ENCODE measurements at places on chromosomes 6 and 20. TPM values are rescaled to one million over a fixed set of nuclear protein-coding genes. Genes with fewer than 3 reads are reported as not detected.

SOX4 gene
- 10.4 TPM for total RNA-seq

AIF1 gene
- 47.4 TPM for total RNA-seq

TP53TG5 gene
- 0.15 TPM for total RNA-seq

GPLD1 gene
- total RNA-seq, result 0.42 TPM

GRCh38 chr20:9258901-9259300, 190.0 kb downstream of the PLCB4 start:
- DNase-seq, result no peak

- DNase-seq, result peak; percentile 73
Observed at GRCh38 chr6:135909737-135910387, 58.4 kb downstream of the PDE7B start.

- DNase-seq, result no peak
Observed at GRCh38 chr20:50271176-50271575, 80.5 kb downstream of the CEBPB start.

GRCh38 chr6:80336911-80337310, 230.4 kb downstream of the BCKDHB start:
- no peak for DNase-seq

DNA sequence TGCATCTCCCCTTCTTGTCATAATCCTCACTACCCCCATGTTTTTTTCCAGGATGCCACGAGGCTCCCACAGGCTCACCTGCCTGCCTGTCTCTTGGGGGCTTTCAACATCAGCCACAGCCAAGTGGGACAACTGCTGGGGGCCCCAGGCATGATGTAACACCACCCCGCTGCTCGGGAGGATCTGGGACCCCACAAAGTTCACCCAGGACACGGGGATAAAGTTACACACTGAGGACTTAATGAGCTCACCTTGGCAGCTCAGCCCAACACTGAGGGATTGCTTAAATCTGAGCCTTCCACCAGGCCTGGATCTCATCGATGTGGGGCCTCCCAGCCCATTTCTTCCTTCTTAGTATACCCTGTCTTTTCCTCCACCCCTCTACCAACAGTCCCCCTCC, 56.4 kb upstream of the NNAT start:
- DNase-seq, result no peak

PHACTR3 gene
- not detected for total RNA-seq

- DNase-seq, result no peak
Observed at GRCh38 chr6:80437221-80437620, 330.8 kb downstream of the BCKDHB start.

DNA sequence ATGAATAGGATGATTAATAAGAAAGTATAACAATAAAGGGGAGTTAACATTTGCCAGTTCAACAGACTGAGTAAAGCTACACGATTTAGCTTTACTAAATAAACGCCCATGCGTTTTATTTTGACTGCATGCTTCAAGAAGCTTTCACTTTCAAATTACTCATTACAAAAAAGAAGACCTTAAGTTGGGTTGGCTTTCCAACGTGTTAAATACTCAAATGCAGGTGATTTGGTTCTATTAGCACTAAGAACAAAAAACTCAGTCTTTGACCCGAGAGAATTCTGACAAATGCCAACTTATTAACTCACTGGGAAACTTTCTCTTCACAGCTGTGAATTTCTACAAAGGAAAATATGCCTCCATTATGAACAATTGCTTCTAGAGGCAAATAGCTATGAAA, 24.8 kb downstream of the RNF146 start:
- no peak for DNase-seq

ANGPT4 gene
- not detected for total RNA-seq

- DNase-seq, result no peak
Observed at GRCh38 chr6:38001386-38001785, 181.9 kb downstream of the ZFAND3 start.

- no peak for DNase-seq
Observed at GRCh38 chr20:35648836-35649235, 15.9 kb downstream of the CPNE1 start.

ID4 gene
- not detected for total RNA-seq

DNA sequence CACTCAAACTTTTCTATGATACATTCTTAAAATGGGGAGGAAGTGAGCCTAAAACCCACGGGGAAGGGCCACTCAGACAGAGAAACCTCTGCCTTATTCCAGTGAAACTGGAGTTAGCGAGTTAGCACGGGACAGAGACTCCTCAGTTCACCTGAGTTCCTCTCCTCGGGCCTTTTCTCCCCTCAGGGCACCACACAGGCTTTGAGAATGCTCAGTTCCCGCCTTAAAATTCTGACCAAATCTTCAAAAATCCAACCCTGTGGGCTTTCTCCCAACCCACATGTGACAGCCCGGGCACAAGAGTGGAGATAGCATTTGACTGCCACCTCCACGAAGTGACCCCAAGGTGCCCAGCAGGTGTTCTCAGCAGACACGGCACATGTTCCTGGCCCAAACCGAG, 204.3 kb downstream of the SMOC2 start:
- DNase-seq, result no peak

DNA sequence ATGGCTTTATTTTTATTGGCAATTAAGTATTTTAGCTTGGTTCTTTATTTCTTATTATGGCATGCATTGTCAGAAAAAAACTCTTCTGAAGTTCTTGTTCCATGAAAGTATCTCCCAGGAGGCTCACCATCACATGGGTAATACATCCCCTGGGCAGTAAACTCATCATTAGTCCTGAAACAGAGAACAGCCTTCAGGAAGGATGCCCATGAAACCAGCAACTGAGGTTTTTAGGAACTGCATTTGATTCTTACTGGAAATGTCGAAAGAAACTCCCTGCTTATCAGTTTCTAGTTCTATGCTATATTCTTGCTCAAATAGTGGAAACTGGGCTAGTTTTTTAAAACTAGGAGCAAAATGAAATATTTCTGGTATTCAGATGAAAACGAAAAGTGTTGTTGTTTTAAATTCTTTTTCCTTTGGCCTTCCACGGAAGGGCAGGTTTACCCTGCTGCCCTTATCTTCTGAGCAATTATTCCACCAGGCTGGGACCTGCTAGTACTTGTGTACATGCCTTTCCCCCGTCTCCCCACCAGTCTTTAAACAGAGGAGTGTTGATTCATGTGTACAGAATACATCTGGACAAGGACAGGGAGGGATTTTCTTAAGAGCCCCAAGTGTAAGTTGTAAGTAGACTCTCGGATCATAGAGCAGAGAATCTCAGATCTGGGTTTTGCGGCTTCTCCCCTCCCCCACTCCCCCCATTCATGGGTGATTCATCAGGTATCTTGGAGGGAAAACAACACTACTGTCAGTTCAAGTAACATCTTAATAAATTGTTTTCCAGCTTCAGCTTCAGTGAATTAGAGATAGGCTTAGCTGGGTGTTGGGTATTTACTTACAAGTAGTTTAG, 81.5 kb downstream of the RTN4IP1 start:
- no peak for DNase-seq
